ENCODE measurements at places on chromosomes 2 and 18.
A peak's percentile ranks its signal among the peaks of the same experiment; 100 is the strongest.

DNA sequence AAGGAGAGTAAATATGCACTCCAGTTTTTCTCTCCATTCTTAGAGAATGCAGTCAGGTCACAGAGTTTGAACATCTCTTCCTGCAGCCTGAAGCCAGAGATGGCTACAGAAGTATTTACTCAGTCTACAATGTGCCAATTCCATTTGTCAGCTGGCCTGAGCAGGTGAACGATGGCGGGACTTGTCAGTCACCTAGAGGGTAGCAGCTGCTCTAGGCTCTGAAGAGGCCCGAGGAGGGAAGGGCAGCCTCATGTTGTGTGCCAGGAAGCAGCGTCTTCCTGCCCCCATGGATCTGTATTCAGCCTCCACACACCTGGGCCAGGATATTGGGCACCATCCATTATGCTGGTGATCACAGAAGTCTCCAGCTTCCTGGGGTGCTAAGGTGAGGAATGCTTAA, 316.7 kb upstream of the CHAC2 start:
- peak; percentile 79 for DNase-seq

DNA sequence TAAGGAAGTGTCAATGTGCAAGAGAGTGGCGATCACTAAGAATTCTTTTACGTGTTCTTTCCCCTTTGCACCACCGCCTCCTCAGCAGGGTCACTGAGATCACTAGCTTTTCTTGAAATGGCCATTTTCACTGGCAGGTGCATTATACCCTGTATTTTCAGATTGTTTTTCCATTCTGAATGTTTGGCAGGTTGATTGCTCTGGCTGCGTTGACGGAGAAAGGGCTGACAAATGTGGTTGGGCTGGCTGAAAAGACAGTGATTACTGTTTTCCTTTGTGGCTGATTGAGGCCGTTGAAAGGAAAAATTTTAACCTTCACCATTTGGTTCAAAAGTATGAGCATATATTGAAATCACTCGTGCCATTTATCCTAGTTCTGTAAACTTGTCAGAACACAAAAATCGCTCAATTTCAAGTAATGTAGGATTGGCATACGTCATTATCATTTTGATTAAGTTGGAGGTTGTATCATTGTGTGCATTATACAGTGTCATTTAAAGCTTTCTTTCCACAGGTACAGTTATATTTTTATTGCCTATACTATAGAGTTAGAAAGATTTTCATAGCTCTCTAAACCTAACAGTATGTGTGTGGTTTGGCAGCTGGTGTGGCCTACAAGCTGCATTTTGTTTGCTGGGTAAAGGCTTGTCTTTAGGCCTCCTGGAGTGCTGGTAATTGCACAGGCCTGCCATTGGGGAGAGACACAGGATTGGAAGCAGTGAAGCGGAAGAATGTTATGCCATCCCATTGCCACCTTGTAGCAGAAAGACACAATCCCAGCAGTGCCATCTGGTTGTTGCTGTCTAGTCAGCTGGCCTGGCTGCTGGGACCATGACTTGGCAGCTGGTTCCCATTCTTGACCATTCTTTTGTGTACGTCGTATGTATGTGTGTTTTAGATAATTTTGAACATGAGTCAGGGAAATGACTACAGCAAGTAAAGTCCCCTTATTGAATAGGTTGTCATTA, 36.7 kb downstream of the DYNC1I2 start:
- DNase-seq: peak; percentile 78

DNA sequence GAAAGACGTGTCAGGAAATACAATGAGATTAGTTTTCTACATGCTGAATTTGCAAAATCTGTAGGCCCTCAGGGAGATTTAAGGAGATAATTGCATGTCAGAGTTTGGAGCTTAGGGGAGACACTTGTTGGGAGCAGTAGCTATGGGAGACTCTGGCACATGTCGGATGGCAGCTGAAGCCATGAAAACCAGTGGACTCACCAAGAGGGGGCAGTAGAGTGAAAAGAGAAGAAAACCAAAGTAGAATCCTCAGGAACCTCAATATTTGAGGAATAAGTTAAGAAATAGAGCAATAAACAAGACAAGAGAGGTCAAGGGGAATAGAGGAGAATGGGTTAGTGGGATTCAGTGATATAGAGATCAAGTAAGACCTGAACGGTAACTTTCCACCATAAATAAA, 24.8 kb downstream of the RUFY4 start:
- DNase-seq: no peak

DNA sequence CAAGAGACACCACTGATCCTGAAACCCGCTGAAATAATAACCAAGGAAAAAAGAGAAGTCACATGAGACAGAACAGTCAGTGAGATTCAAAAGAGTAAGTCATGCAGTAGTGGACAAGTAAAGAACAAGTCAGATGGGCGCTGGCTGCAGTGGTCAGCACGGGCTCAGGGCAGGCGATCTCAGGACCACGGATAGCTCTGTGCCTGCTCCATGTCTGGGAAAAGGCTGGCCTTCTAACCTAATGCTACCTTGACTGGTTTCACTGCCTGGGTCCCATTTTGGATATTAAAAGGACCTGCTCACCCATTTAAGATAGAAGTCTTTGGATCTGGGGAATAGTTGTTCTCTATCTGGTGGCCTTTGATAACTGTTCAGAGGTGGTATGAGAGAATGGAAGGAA, 61.7 kb upstream of the LCLAT1 start:
- no peak for DNase-seq

DNA sequence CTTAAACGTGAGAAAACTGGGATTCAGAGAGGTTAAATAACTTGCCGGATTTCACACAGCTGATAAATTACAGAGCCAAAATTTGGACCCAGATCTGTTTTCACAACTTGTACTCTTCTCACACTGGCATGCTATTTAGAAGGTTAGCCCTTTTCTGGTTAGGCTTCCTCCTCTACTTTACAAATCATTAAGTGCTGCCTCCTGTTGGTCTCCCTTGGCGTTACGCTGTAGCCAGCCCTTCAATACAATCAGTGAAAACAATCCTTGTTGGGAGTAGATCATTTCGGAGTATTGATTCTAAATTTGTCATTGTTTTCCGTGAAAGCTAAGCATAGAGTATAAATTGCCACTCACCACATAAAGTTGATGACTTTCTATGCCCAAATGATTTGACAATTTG, 153.5 kb downstream of the ARHGAP15 start:
- no peak for DNase-seq

DNA sequence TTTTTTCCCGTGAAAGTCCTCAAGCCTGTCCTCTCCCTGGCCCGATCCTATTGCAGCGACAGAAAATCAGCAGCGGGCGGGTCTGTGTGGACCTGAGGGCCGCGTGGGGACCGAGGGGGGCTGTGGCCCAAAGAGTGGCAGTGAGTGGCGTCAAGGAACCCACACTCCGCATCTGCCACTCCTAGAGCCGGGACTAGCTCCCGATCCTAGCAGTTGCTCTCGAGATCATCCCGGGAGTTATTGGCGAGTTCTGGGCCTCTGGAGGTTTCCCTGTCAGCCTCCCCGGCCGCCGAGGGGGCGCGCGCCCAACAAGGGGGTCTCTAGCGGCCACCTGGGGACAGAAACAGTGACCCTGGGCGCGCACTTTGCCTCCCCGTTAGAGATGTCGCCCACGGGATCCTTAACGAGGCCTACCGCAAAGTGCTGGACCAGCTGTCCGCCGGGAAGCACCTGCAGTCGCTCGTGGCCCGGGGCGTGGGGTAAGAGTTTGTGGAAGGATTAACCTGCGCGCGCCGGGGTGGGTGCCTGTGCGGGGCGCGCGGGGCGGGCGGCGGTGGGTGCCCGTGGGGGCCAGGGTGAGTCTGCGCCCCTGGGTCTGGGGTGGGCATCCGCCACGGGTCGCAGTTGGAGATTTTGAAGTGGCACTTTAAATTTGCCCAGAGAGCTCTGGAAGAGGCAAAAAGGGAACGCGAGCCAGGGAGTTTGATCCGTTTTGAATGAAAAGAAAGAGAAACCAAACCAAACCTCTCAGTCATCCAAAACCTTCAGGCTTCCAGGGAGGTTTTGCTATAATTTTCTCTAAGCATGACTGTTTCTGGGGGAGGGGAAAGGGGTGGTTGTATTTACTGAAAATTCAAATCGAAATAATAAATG, 3.5 kb downstream of the ADCYAP1 start:
- peak; percentile 21 for DNase-seq

DNA sequence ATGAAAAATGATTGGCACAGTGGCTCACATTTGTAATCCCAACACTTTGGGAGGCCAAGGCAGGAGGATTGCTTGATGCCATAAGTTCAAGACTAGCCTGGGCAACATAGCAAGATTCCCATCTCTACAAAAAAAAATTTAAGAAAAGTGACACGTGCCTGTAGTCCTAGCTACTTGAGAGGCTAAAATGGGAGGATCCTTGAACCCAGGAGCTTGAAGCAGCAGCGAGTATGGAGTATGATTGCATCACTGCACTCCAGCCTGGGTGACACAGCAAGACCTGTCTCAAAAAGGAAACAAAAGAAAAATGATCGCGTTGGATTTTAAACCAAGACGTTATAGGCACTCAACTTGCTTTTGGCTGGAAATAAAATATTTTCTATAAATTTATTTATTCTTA, 37.8 kb upstream of the CREB1 start:
- DNase-seq: no peak

DNA sequence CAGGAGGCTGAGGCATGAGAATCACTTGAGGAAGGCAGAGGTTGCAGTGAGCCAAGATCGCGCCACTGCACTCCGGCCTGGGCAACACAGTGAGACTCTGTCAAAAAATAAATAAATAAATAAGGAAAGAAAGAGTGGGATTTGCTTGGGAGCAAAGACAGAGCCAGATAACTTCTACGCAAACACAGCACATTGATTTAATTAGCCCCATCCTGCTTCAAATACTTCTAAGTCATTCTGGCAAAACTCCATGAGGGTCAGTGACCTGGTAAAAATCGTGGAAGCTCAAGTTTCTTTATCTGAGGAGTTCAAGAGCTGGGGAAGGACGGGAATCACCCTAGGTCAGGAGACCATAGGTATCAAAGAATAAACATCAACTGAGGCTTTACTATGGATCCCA, 70.6 kb upstream of the TCF7L1 start:
- no peak for DNase-seq

DNA sequence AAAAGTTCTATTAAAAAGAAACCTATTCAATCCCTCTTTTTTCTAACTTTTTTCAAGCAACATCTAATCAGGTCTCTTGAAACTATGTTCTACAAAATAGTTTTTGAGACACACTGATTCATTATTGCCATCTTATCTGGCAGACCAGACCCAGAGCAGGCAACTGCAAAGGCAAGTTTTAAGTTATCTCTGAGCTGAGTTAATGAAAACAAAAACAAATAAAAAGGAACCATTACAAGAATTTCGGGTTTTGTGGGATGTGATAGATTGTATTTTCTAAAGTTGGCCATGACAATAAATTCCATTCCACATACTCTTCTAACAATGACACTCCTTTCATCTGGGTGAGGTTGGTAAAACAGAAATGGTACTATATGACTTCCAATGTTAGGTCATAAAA, 15.2 kb upstream of the TWSG1 start:
- DNase-seq: no peak

DNA sequence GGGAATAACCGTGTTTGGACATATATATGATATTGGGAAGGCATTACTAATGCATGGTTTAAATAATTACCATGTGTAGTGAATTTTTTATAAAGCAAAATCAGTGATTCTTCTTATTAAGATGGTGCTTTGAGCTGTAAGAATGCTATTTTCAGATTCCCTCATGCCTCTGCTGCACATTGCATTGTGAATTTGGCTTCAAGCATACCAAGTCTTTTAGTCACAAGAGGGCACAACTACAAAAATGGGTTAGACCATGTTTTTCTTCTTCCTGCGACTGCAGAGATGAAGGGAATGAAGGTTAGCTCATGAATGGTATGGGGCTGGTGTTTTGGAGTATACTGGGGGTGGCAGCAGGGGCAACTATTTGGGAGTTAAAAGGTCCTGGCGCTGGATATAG, 320.1 kb downstream of the SLC4A3 start:
- no peak for DNase-seq
